ENCODE measurements at places on chromosomes 2 and 18.

- no peak for DNase-seq
Measured at GRCh38 chr2:218569038-218569431, 396 bp downstream of the CNOT9 start.

- no peak for DNase-seq
Measured at GRCh38 chr2:237864444-237864931, 5.1 kb downstream of the RAMP1 start.

- DNase-seq = no peak
Measured at GRCh38 chr2:232418056-232418455, 11.4 kb downstream of the ALPG start.

DNA sequence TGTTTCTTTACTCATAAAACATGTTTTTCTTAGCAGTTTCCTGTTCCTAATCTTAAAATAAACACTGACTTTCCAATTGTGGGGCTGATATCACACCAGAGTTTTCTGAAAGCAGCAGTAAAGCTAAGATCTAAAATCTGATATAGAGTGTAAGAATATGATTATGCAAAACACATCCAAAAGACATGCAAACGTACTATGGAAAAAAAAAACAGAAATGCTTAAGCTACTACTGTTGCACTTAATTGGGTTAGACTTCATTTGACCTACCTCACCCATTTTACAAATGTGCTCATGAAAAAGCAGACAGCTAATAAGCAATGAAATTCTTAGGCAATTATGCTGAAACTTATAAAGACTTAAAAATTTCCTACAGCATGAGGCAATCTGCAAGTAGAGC, 10.5 kb downstream of the CYTIP start:
- DNase-seq = no peak

DNA sequence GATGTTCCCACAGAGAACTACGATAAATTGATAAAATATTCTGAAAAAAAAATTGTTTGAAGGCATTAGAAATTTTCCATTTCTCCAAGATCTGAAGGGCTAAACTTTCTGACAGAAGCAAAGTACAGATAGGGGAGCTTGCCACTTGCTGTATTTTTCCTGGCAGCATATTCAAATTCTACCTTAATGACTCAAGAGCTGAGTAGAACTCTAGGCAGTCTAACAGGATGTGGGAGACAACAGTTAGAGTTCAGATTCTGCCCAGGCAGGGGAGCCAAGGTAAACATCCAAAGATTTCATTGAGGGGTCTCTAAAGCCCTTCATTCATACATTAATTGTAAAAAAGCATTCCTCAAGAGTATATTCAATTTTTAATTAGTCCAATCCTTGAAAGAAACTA, 46.0 kb upstream of the RIT2 start:
- DNase-seq = no peak

- no peak for DNase-seq
Measured at GRCh38 chr2:11717623-11718022, 28.8 kb upstream of the LPIN1 start.

GRCh38 chr2:241048149-241048948, 49.9 kb downstream of the SNED1 start:
- no peak for DNase-seq

- no peak for DNase-seq
Measured at GRCh38 chr2:166841679-166842078, 46.6 kb upstream of the XIRP2 start.

- DNase-seq = no peak
Measured at GRCh38 chr2:181886192-181886591, 5.3 kb upstream of the ITPRID2 start.

DNA sequence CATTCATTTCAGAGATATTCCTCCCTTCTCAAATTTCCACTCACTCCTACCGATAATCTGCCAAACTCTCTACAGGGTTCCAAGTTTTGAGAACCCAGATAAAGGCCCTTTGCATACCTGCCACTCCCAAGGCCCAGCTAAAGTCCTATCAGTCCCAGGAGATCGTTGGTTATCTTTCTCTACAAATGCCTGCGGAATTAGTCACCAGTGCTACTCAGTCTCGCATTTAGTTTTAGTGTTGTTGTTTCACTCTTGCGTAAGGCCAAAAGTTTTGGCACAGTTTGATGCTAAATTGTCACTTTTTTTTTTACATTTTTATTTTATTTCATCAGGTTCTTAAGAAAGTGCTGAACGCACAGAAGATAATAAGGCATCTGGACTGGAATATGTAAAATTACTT, 29.2 kb upstream of the SETBP1 start:
- no peak for DNase-seq

GRCh38 chr2:239596253-239596652, 195.4 kb upstream of the HDAC4 start:
- DNase-seq = no peak

DNA sequence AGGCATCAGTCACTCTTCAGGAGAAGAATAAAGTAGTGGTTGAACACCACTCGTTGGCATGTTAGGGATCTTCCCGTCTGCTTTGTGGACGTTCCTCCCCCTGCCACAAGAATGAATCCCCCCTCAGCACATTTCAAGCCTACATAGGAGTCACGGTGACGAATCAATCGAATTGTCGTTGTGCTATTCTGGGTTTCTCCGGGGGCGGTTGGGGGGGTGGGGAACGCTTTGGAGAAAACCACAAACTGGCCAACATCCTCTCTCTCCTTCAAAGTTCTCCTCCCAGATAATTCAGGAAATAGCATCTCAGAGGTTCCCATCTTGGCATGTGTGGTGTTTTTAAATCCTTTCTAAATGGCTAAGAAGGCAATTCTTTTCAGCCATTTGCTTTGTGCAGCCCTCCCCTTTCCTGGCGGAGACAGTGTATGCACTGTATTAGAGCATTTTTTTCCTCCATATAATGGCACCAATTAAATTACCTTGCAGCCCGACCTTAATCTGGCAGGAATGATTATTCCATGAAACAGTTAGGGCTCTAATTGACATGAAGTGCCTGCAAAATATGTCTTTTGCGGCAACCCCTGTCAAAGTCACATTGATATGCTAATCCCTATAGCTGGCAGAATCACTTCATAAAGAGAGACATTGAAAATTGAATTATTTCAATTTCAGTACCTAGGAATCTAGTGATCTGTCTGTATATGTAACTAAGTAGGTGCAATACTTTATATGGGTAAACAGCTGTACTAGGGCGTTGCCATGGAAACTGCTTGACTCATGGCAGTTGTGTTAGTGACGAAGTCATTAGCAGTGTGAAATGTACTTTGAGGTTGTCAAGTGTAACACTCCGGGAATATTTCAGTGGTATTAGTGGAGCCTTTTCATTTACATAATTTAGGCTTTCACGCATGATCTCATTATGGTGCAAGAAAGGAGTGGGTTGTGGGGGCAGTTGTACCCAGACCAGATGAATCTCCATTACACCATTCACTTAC, 323.4 kb upstream of the SLC14A2 start:
- DNase-seq = no peak

DNA sequence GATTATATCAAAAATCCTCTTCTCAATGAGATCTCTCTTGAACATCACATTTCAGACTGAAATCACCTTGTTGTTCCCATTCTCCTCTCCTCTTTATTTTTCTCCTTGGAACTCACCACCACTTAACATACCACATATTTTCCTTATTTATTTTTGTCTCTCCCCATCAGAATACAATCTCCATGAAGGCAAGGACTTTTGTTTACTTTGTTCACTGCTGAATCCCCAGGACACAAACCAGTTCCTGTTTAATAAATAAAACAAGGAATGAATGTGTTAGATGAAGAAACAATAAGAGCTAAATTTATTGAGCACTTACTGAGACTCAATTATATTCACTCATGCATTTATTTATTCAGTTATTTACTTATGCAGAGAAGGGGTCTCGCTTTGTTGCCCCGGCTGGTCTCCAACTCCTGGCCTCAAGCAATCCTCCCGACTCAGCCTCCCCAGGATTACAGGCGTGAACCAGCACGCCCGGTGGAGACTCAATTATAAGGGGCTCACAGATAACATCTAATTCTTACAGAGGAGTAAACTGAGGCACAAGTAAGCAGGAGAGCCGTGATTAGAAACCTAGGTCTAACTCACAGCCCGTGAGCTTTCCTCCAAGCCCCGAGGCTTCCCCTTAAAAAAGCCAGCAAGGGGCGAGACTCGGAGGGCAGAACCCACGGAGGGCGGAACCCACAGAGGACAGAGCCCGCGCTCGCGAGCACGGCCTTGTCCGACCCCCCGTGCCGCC, 616 bp upstream of the TAF1B start:
- no peak for DNase-seq

- DNase-seq = no peak
Measured at GRCh38 chr2:69208023-69208595, 178.9 kb downstream of the GFPT1 start.

DNA sequence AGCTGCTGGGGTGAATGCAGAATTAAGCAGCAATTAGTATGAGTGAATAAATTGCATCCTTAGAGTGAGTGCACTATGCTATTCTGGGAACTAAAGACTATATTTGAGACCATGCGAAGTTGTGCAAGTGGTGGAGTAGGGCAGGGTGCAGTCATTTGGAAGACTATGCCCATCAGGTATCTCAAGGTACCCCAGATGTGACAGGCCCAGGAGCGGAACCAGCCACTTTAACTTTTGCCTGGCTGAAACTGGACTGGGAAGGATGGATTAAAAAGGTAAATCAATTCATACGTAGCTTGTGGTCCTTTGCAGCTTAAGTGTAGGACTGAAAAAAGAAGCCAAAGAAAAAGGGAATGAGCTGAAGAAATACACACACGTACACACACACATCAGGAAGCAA, 1.7 kb downstream of the KYNU start:
- no peak for DNase-seq

DNA sequence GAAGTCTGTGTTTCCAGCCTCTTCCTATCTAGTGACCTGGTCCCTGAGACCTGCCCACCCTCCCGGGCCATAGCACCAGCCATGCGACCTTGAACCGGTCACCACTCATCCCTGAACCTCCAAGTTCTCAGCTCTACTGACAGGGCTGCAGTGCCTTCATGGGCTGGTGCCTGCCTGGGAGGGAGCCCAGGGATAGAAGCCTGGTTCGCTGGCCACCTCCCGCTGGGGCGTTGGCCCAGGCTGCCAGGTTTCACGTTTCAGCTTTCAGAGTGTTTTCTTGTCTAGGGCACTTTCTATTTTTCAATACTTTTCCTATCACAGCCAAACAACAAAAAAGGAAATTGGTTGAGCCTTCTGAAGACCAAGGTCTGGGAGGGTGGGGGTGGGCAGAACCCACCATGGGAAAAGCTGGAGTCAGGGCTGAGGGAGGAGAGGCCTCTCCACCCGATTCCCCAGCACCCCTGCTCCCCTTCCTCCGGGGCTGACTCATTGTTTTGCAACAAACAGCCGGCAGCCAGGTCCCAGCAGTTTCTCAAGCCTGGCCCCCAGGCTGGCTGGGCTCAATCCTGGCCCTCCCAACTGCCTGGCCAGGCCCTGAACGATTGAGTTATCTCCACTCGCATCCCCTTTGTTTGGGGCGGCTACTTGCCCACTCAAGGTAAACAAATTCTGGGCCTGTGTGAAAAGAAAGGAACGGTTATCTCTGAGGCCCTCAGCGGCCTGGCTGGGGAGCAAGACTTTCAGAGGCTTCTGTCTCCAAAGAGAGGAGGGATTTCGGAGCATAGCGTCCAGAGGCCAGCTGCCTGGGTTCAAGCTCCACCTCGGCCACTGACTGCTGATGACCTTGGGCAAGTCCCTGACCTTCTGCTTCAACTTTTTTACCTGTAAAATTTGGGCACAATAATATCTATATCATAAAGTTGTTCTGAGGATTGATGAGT, 47.5 kb downstream of the ZFP36L2 start:
- DNase-seq = no peak

DNA sequence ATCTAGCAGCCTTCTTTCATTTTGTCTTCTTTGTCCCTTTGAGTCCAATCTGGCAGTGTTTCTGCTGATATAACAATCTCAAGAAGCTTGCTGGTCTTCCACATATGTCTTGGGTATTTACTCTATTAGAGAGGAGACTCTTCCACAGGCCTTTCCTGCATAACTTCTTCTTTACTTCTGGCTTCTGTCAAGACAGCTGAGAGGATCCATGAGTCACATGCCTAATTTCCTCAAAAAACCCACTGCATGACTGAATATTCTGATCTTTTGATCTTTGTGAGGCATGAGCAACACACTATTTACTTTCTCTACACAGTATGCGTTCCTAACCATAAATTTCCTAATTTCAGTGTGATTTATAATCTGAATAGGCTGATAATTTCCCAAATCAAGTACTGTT, 5.1 kb upstream of the DCC start:
- no peak for DNase-seq

DNA sequence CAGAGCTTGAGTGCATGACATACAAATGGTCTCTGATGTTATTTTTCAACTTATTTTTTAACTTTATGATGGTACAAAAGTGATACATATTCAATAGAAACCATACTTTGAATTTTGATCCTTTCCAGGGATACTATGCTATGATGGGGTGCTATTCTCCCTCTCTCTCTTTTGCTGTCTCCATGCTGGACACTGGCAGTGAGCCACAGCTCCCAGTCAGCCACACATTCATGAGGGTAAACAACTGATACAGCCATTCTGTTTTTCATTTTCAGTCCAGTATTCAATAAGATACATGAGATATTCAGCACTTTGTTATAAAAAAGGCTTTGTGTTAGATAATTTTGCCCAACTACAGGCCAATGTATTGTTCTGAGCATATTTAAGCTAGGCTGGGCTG, 859.3 kb upstream of the KLHL29 start:
- DNase-seq = no peak

DNA sequence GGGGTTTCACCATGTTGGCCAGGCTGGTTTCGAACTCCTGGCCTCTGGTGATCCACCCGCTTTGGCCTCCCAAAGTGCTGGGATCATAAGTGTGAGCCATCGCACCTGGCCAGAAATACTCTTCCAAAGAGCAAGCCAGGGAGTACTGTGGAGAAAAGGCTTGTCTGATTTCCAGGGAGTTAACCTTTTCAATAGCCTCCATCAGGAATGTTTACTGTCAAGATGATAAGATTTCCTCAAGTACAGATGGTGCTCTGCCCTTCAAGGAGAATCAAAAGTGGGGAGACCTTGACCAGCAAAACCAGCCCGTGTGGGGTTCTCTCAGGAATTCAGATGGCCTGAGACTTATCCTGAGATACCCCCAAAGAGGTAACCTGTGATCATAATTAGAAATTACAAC, 237.2 kb downstream of the PRKCE start:
- no peak for DNase-seq

GRCh38 chr2:133802409-133803039, 234.3 kb upstream of the NCKAP5 start:
- no peak for DNase-seq

GRCh38 chr2:21710496-21710895, 586.7 kb downstream of the TDRD15 start:
- no peak for DNase-seq

DNA sequence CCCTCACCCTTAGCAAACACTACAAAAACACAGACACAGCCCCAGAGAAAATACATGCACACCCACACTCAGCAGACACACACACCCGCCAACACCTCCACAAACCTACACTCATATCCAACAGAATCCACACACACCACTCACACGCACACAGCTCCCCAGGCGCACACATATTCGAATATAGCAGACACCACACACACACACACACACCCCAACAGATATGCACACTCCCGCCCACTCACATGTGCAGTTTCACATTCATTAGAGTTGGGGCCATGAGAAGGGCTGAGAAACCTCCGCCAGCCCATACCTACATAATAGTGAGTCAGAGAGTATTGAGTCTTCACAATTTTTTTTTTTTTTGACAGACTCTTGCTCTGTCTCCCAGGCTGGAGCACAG, 29.4 kb upstream of the NOTO start:
- no peak for DNase-seq

- DNase-seq = no peak
Measured at GRCh38 chr2:223100061-223100511, 48.1 kb downstream of the KCNE4 start.

- DNase-seq = no peak
Measured at GRCh38 chr18:66603941-66604627, at the start of gene CDH19. Gene CDH19, minus strand, starts transcription at chr18:66604090. Its CDS starts 31,886 bp downstream, at chr18:66572204.

- DNase-seq = no peak
Measured at GRCh38 chr2:235747001-235747785, 253.3 kb downstream of the AGAP1 start.

All from cortex of kidney (tissue), 1 donor.